CD4-positive, alpha-beta T cell treated with Interleukin-12 subunit alpha and Interleukin-12 subunit beta, for 1 hour (primary cell): ENCODE measurements at places on chromosomes 6 and 20.

- DNase-seq = no peak
Measured at GRCh38 chr6:136539967-136540652, 10.1 kb downstream of the MAP7 start.

- no peak for DNase-seq
Measured at GRCh38 chr6:147000545-147001488, 203.4 kb upstream of the STXBP5 start.

- no peak for DNase-seq
Measured at GRCh38 chr6:143612186-143612585, 65.6 kb upstream of the PHACTR2 start.

DNA sequence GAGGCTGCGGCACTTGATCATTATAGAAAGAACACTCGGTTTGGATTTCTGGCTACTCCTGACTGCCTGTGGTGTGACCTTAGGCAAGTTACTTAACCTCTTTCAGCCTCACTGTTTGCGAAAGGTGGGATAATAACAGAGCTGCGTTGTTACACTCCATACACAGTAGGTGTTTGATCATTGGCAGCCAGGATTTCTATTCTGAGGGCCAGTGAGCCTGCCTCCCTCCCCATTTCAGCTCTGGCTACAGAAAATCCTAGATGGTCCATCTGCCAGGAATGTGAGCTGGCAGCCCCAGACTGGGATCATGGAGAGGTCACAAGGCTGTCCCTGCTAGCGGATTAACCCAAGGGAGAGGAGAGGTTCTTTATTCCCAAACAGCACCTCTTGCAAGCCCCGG lies 2.7 kb downstream of the KCNB1 start:
- no peak for DNase-seq

- no peak for DNase-seq
Measured at GRCh38 chr20:37935435-37935834, 32.5 kb downstream of the VSTM2L start.

DNA sequence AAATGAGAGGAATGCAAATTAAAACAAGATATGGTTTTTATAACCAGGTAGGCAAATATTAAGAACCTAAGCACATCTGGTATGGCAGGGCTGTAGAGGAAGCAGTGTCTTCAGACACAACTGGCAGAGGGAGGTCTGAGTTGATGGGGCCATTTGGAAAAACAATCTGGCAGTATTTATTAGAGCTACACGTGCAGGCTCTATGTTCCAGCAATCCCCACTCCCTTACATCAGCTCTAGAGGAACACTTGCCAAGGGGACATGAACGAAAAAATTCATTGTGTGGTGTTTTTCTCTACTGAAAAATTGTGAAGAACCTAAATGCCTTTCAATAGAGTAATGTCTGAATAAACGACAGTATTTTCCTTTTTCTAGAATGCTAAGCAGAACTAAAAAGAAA lies 111.6 kb upstream of the EDN1 start:
- no peak for DNase-seq

DNA sequence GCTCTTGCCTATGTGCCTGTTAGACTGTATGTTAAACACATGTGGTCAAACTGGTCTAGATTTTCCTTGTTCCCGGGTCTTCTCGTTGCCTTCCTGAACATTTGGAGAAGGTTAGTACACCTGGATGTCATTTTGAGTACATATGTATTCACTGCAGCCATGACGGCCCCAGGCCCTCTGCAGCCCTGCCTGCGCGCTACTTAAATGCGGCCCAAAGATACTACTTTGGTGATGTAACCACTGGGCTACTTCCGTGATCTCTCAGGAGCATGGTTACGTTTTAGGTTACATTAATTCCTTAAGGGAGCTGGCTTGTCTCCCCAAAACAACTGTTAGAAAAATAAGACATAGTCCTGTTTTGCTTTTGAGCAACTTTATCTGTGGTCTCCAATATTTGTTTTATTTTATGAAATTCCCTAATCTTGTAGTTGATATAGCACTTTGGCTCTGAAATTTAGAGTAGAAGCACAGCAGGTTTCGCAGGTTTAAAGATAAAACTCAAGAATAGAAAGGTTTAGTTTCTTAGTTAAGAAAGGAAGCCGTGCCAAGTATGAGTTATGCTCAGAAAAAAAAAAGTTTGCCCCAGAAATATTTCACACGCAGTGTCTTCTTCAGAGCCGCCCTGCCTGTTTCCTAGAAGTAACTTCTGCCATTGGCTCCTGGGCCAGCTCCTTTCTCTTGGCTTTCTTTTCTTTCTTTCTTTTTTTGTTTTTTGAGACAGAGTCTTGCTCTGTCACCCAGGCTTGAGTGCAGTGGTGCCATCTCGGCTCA lies 38.1 kb downstream of the TIAM2 start:
- no peak for DNase-seq

- no peak for DNase-seq
Measured at GRCh38 chr6:16374461-16375200, 136.2 kb downstream of the GMPR start.

DNA sequence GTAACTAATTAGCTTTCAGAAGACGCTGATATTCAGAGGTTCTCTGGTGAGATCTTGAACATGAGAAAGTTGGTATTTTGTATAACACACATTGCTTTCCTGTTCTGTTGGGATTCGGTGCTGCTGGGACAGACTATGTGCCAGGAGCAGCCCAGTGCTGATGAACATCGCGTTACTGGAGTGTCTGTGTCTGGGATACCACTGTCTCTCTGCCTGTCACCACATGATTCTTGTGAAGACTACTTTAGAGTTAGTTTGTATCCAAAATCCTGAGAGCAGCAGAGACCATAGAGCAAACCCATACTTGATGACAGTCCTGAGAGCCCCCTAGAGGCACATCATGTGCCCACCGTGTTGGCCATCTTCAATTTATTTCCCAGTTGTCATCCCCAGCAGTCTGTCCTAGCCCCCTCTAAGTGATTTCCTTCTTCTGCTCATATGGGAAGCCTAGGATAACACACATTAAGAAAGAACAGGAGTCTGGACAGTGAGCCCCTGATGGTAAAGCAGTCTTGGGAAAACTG lies 41.8 kb upstream of the TINAG start:
- no peak for DNase-seq

DNA sequence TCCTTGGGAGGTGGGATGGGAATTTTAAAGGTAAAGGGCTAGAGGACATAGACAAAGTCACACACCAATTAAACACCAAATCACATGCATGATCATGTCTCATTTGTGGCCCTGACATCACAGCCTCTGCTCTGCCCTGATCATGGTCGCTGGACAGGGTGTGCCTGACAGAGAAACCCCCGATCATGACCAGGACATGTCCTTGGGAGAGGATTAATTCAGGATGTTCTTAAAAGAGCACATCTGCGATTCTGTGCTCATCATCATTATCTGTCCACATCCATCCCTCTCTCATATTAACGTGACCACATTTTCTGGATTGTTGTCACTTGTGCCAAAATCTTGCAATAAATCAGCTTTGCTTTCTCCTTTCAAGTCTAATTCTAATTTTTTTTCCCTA lies 7.7 kb upstream of the PBOV1 start:
- no peak for DNase-seq

DNA sequence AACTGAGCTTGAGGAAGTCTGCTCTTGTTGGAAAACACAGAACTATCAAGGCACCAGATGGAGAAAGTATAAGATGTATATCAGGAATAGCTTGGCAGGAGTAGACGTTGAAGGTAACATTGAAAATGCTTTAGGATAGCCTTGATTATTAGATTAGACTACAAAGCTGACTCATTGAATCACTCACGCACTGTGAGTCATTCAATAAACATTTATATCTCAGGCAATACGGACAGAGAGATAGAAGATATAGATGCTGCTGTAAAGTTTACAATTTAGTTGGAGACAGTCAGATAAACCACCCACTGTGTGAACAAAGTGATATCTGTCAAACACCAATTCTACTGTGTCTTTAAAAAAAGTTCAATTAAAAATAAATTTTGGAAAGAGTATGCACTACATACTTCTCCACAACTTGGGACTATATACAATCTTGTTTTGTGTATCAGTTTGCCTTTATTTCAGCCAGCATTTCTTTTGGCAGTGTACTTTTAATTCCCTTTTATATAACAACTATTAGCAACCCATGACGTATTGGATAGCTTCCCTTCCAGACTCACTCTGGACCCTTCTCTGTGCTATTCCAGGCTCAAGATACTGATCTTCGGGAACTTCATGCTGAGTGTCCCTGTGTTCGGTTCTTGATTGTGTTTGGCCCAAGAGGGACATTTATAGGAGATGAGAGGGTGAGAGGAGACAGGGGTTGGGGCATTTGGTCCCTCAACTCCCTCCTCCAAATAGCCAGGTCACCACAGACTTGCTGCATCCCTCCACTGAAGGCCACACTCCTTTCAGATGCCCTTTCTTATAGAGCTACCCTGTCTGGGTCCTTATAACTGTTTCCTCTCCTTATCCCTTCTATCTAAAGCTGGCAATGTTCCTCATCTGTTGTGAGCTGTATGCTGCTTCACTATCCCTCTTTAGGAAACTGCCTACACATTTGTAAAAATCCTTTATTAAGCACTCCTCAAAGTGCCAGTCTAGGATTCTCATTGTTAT lies 176.6 kb upstream of the PTPRK start:
- DNase-seq = no peak
